ENCODE measurements at places on chromosomes 7 and 10. TPM values are rescaled to one million over a fixed set of nuclear protein-coding genes. Genes with fewer than 3 reads are reported as not detected.

The ANXA8 gene
- total RNA-seq: not detected

The C10orf143 gene
- total RNA-seq: 2.0 TPM

DNA sequence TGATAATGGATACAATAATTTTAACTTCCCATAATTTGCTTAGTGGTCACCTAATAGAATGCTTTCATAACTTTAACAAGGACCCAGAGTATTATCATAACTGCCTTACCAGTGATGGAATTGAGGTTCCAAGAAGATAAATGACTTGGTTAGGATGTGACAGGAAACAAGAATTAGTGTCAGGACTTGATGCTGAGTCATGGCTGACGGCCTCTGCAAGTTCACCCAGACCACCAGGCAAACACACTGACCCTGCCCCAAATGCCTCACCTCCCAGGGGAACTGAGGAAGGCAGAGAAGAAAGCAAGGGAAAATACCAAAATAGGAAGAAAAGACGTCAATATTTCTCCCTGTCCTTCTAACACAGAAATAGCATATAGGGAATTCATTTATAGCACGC lies 636.3 kb downstream of the PARD3 start:
- DNase-seq: no peak

The ABLIM1 gene
- 4.9 TPM for total RNA-seq
